AG09319 (cell line): ENCODE measurements at places on chromosomes 16 and 17.

- DNase-seq = no peak
Observed at GRCh38 chr17:48769009-48769675, 40.6 kb upstream of the HOXB13 start.

DNA sequence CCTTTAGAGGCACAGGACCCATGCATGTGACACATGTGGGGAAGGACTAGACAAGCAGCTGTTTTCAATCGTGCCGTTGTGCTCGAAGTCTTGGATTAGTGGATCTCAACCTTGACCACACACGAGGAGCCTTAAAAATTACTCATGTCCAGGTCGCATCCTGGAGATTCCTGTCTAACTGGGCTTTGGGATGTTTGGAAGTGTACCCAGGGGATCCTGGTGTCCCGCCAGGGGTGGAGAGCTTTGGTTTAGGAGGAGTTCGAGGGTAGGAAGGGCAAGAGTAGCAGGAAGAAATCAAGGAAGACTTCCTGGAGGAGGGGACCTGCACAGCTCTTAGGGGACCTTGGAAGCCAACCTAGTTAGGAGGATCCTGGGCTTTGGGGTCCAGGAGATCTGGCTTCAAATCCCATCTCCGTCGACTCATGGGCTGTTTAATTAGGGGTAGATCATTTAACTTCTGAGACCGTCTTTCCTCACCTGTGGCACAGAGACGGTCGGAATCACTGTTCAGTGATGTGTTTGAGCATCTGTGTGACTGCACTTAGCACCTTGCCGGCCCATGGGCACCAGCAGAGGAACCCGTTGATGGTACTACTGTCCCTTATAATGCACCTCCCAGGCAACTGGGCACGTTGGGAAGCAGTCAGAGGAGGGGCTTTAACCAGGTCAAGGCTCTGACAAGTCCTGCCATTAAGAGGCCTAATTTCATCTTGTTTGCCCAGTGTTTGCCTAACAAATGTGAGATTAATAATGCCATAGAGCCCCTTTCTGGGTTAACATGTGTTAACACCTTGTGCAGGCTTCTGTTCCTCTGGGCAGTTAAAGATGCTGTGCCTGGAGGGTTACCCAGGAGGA lies 102.0 kb upstream of the PLCG2 start:
- no peak for DNase-seq

GRCh38 chr16:23874613-23875294 lies 39.0 kb downstream of the PRKCB start:
- no peak for DNase-seq

DNA sequence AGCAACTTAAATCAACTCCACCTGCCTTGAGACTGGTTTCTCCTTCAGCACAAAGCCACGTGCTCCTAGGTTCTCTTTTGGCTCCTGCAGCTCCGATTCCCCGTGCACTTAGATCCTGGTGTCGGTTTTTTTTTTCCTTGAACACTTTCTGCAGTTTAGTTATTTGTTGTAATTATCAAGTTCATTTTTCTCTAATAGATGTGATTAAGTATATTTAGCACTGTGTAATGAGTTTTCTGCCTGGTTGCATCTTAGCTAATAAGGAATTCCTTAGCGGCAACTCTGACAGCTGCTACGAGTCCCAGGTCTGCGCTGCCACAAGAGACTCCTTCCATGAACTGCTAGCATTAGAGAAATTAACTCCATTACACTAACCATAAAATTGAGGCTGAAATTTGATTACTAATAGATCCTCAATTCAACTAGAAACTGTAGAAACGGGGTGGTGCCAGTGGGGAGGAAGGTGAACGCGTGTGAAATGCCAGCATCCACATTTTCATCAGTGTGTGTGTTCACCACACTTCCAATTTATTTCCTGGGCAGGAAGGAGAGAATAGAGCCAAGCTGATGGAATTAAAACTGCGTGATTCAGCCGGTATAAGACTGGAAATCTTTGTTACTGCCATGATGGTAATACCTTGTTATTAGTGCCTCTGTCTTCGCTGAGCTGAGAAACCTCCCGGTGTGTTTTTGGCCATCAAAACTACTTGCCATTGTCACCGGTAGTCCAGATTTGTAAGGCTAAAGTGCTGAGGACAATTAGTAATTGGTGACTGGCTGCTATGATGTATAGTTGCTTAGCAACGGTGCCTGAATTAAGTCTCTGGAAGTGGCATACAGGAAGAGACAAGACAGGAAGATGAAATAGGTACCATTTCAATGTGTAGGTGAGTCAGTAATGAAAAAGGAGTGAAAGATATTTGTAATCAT lies 232.4 kb downstream of the IRX3 start:
- DNase-seq = no peak

DNA sequence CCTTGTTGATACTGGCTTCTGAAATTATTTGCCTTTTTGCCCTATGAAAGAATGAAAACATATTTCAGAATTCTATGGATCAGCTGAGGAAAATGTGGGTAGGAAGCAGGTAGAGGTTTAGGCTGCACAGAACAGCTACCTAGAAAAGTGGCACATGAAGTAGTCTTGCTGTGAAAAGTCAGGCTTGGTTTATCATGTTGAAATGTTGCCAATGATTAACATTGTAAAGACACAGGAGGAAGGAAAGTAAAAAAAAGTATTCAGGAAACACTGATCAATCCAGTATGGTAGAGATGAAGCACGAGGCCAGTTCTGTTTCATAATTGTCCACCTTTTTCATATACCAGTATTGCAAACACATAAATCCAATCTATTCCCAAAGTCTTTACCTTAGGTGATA lies 29.9 kb downstream of the ABCA6 start:
- no peak for DNase-seq
